ENCODE measurements at places on chromosomes 7 and 10. TPM values are rescaled to one million over a fixed set of nuclear protein-coding genes. Genes with fewer than 3 reads are reported as not detected.

Gene ADAM22
- total RNA-seq, result 0.82 TPM

Gene LRMDA
- total RNA-seq, result 12.0 TPM

Gene ORAI2
- total RNA-seq, result 28.7 TPM

Gene FAM25C
- not detected for total RNA-seq

Gene EPHB6
- total RNA-seq, result 65.6 TPM

Gene CYP2C19
- total RNA-seq, result 0.24 TPM

Gene PRTFDC1
- 3.2 TPM for total RNA-seq

Gene CAMK2B
- not detected for total RNA-seq

Gene GLI3
- total RNA-seq, result 13.4 TPM

DNA sequence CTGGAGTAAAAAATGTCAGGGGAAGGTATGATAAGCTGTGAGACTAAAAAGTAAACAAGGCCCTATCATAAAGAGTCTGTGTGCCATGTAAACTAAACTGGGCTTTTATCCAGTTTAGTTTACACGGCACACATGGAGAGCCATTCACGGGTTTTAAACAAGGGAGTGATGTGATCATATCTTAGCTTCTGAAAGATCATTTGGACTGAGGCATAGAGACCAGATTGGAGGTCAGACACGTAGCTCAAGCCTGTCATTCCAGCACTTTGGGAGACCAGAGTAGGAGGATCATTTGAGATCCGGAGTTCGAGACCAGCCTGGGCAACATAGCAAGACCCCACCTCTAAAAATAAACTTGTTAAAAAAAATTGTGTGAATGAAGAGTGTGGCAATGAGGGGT lies 50.1 kb downstream of the SKIDA1 start:
- DNase-seq, result no peak

DNA sequence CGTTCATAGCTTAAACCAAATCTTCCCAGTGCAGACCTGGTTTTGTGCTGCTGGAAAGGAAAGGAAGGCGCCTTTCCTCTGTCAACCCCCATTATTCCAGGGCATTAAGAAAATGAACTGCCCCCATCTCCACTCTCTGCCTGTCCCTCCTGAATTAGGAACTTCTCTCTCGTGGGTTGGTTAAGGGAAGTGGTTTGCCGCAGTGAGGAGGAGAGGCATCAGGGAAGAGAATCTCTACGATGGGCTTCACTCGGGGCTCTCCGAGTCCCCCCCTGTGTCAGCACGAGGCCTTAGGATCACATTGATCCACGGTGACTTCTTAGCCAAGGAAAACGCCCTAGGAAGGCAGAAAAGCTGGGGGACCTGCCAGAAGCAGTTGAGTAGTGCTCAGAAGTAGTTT lies 53.9 kb upstream of the LYZL2 start:
- DNase-seq, result no peak

DNA sequence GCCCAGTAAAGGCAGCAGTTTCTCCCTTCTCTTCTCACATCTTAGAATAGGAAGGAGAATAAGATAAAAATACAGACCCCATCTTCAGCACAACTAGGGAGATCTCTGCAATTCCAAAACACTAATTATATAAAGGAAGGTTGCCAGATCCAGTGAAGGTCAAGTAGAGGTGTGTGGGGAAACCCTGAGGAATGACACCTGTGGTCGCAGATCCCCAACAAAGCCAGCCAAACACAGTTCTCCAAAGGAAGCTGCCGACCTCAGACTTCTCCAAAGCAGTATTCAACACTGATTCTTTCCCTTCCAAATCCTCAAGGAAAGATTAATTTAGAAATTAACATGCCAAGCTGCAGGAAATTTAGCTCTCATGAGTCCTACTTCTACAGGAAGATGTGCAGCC lies 62.9 kb upstream of the OIT3 start:
- DNase-seq, result no peak

DNA sequence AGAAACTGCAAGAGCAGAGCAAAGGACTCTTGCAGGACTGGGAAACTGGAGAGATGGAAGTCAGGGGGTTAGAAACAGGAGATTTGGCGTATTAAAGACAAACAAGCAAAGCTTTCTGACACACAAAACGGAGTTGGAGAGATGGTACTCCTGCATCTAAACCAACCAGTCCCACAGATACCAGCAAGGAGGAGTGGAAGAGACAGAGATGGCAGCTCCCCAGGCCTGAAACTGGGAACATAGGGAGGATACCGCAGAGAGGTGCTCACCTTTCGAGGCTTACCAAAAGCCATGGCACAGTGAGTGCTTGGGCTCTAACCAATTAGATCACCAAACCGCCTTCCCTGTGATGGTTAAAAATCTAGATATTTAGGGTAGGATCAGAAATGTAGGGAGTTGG lies 4.8 kb upstream of the MBL2 start:
- no peak for DNase-seq

- no peak for DNase-seq
These were observed 140.9 kb downstream of the CXCL12 start for GRCh38 chr10:44243851-44244510.

GRCh38 chr7:135970682-135971365 lies 6.3 kb downstream of the MTPN start:
- no peak for DNase-seq

GRCh38 chr7:134787064-134787463 lies 7.6 kb downstream of the CALD1 start:
- no peak for DNase-seq

All from omental fat pad (tissue), 4 donors.